Heart left ventricle (tissue), 16 donors: ENCODE measurements at places on chromosomes 4 and X. TPM values are rescaled to one million over a fixed set of nuclear protein-coding genes. Genes with fewer than 3 reads are reported as not detected.

GRCh38 chr4:153547520-153547919, 81.4 kb downstream of the TMEM131L start:
- no peak for DNase-seq

The GLRA3 gene
- not detected for polyA plus RNA-seq

DNA sequence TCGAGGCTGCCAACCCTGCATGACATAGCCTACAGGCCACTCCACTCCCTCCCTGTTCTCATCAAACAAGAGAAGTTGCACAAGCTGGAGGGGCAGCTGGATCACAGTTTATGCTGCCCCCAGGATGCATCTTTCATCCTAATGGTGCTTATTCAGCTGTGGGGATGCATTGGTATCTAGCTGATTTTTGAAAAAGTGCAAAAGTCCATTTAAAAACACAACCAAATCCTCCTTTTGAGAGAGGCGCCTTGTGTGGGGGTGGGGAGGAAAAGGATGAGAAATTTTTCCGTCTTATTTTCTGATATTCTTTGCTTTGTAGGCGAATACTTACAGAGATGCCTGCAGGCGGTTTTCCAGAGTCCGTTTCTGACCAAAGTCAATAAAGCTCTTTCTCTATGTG, 276.4 kb upstream of the BOD1L1 start:
- DNase-seq = no peak

GRCh38 chr4:109072595-109072994, 229.9 kb downstream of the COL25A1 start:
- DNase-seq = no peak

The PHKA2 gene
- 13.8 TPM for polyA plus RNA-seq

The GPR78 gene
- not detected for polyA plus RNA-seq
